ENCODE measurements at places on chromosomes 1 and 21.
A peak's percentile ranks its signal among the peaks of the same experiment; 100 is the strongest.

- DNase-seq, result peak; percentile 40
These were observed 184.5 kb upstream of the KAZN start for GRCh38 chr1:14413819-14414490.

- DNase-seq, result no peak
These were observed 119.1 kb downstream of the USP25 start for GRCh38 chr21:15848634-15849560.

DNA sequence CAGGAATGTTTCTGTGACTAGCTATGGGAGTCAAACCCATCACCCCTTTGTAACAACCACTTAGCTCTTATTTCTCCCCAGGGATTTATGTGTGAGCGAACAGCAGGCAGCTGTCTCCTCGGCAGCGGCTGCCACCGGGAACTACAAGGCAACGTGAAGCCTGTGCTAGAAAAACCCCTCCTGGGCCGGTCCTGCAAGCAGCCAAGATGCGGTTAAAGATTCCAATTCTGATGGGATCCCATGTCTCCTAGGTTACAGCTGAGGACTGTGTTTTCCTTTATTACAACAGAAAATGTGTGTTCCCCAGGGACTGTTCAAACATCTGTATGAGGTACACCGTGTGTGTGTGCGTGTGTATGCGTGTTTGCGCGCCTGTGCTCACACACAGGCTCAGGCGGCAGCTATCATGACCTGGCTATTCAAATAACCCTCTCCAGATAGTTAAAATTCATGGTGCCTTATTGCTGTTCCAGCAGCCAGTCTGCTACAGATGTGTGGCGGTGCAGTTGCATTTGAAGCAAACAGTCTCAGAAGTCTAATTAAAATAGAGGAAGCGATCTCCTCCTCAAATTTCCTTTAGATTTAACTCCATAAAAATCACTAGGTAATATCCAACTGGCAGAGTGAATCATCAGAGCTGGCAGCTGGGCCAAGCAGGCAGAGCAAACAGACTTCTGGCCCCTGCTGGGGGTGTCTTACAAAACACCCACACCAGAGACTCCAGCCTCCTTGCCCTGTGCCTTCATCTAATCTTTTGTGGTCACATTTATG lies 68.0 kb downstream of the LMX1A start:
- DNase-seq, result no peak

DNA sequence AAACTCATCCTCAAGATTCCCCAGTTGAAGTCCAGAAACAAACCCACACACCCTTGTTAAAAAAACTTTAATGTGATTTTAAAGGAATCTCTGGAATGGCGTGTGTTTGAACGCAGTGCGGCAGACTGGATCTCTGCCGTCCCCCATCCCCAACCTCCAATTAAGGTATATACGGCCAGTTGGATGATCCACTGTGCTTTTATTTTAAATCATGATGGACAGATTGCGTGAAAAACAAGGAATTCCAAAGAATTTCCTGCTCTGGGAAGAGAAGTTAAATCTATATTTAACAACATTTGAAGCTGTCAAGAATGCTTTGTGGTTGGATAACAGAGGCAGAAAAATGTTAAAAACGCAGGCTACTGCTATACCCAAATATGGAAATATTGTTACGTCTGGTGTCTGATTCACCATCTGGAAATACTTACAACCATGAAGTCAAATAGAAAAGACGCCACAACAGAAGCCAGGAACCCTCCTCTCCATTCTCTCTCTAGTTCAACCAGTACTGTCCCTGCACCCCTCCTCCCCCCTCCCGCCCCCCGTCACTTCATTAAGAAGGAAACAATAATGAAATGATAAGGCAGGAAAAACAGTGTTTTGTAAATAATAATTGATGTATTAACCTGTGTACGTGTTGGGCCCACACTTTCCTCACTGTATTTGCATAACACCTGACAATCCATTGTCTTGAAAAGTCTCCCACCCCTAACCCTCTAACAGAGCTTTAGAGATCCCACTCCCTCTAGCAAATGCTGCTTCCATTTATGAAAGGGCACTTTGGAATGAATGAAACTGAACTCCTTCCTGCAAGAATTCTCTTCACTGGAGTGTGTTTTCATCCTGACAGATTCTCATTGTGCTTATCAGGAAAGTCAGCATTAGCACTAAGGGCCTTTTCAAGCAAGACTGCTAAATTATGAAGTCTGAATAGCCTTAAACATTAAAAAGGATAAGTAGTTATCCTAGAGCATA lies 2.0 kb upstream of the CCN1 start:
- peak; percentile 90 for DNase-seq

GRCh38 chr21:28640326-28640725 lies 352.4 kb downstream of the LTN1 start:
- no peak for DNase-seq

GRCh38 chr1:92367496-92367895 lies 68.6 kb downstream of the RPAP2 start:
- no peak for DNase-seq

- peak; percentile 56 for DNase-seq
These were observed 10.4 kb downstream of the NUCKS1 start for GRCh38 chr1:205739348-205740160.

DNA sequence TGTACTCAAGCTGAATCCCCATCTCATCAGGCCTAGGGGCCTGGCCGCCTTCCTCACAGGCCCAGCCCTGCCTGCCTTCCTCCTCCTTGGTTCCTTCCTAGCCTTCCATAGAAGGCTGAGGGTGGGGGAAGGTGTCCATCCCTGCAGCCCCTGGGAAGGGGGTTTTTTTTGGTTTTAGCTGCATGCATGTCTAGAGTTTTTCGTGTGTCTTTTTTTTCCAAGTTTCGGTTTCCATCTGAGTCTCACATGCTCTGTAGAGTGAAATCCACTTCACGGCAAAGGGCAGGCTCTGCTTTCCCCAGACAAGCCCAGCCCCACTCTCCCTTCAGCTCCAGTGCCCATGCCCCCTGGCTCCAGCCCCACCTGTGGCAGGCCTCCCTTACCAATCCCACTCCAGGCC lies 32.1 kb downstream of the GRHL3 start:
- no peak for DNase-seq

DNA sequence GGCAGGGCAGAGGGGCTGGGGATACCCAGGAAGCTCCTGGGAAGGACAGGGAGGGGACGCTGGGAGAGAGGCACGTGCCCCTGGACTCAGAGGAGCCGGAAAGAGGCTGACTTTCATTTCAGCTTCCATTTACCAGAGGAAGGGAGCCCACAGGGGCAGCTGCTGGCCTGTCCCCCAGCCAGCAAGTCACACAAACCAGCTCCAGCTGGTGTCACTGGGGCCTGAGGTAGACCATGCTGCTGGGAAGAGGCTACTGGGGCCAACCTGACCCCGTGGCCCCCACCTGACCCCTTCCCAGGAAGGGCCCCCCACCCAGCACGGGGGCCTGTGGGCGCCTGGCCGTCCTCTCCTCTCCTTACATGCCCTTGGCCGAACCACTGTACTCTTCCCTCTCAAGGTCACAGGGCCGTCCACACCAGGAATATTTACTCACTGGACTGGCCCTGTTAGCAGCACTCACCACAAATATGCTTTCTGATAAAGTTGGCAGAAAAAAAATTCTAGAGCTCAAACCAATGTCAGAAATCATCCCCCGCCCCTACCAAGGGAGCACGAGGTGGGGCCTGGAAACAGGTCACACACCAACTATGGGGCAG lies 110.5 kb downstream of the CASZ1 start:
- no peak for DNase-seq

DNA sequence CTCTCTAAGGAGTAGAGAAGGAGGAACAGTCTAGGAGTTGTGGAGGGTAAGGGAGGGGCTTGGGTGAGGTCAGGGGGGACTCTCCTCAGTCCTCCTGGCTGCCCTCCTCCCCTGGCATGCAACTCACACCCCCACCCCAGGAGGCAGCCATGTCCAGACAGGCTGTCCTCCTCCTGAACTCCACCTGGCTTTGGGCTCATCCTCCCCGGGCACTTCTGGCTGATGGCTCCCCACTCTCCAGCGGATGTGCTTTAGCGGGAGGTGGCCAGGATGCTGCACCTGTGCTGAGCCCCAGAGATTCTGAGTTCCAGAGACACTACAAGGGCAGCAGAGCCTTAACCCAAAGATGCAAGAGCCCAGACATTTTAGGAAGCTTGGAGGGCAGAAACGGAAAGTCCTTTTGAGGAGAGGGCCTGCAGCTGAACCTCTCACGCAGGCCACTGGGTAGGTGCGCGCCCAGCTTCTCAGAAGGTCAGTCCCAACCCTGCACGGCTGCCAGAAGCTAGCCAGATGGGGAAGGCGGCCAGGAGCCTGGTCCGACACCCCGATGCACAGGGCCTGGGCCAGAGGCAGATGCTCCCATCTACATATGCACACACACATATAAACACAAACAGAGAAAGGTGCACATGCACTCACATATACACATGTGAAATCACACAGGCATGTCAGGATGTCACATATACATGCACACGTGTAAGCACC lies 83.4 kb downstream of the PDE9A start:
- no peak for DNase-seq

DNA sequence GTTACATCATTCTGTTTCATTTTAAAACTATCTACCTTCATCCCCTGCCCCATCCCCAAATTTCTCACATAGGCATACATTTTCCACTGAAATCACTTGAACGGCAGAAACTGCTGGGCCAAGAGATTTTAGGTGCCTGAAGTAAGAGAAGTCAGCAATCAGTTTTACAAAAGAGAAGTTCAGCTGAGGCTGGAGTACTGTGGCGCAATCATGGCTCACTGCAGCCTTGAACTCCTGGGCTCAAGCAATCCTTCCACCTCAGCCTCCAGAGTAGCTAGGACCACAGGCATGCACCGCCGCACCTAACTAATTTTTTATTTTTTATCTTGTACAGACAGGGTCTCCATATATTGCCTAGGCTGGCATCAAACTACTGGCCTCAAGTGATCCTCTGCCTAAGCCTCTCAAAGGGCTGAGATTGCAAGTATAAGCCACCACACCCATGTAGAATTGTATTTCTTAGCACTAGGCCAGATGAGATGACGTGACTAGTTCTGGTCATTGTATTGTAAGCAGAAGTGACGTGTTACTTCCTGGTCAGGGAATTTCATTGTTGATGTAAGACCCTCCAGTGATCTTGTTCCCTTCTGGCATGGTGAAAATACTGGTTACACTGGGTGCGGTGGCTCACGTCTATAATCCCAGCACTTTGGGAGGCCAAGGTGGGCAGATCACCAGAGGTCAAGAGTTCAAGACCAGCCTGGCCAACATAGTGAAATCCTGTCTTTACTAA lies 7.1 kb downstream of the BECN2 start:
- DNase-seq, result peak; percentile 54

DNA sequence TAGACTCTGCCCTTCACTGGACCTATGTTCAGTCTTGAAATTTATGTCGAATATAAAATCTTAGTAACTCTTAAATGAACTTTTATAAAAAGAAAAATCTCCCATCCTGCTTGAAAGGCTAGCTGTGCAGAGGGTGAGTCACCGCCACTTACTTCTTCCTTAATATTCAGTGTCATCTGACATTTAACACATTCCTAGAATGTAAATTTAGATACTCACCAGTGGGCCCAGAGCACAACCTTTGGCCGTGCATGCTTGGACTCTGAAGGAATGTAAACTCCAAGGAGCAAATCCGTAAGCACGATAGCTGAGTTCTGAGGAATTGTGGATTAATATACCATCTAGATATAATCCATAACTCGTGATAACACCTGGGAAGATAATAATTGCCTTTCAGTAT lies 403.3 kb downstream of the KCTD3 start:
- DNase-seq, result no peak

- no peak for DNase-seq
These were observed 208.7 kb downstream of the HLX start for GRCh38 chr1:221087919-221088318.

GRCh38 chr21:45766055-45766454 lies 122.5 kb downstream of the PCBP3 start:
- no peak for DNase-seq

- DNase-seq, result peak; percentile 93
These were observed 88.0 kb upstream of the SLFNL1 start for GRCh38 chr1:41109310-41110197.

DNA sequence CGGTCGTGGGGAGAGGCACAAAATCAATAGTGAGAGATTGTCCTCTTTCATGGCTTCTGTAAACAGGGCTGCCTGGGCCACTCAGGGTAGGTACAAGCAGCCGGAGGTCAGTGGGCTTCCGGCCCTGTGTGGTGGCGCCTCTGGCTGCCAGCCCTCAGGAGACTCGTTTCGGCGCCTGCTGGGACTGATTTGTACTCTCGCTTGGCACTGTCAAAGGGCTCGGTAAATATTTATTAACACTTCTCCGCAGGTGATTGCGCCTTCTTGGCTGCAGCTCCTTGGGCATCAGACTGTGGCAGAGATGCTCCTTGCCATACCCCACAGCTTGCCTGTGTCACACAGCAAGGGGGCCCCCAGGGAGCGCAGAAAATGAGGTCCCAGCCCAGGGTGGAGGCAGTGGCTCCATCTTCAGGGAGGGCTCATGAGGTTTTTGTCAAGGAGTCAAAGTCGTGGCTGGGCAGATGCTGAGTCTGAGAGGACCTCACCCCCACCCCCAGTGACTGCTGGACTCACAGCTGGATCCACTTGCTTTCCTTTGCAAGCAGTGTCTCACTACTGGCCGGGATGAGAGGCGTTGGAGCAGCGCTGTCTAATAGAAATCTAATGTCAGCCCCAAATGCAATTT lies 262.5 kb downstream of the GRIK3 start:
- no peak for DNase-seq

DNA sequence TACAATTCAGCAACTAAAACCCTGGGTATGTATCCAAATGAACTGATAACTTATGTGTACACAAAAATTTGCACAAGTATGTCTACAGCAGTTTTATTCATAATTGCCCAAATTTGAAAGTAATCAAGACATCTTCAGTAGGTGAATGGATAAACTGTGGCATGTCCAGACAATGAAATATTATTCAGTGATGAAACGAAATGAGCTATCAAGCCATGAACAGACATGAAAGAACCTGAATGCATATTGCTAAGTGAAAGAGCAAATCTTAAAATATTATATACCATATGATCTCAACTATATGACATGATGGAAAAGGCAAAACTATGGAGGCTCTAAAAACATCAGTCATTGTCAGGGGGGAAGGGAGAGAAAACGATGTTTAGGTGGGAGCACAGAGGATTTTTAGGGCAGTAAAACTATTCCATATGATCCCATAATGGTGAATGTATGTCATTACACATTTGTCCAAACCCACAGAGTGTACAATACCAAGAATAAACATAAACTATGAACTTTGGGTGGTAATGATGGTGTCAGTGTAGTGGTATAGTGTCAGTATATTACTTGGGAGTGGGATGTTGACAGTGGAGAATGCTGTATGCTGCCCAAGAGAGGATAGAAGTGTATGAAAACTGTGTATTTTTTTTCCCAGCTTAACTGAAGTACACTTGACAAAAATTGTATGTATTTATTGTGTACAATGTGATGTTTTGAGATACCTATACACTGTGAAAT lies 92.8 kb upstream of the PPP2R5A start:
- no peak for DNase-seq

DNA sequence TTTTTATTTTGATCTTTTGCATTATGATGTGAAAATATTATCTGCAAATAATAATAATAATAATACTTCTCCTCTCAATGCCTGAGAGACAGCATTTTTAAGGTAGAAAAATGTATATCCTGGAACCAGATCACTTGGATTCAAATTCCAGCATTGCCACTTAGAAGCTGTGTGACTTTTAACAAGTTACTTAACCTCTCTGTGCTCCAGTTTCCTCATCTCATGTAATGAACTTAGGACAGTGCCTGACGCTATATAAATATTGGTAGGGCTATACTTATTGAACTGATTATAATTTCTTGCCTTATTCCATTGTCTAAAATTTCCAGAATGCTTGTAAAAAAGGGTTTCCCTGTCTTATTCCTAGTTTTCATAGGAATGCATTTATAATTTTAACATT lies 137.2 kb downstream of the IGSF21 start:
- DNase-seq, result no peak
